ENCODE measurements at places on chromosomes 3 and 15. TPM values are rescaled to one million over a fixed set of nuclear protein-coding genes. Genes with fewer than 3 reads are reported as not detected.

GRCh38 chr3:144831955-144832716 is 860.5 kb downstream of the DIPK2A start:
- DNase-seq, result no peak

DNA sequence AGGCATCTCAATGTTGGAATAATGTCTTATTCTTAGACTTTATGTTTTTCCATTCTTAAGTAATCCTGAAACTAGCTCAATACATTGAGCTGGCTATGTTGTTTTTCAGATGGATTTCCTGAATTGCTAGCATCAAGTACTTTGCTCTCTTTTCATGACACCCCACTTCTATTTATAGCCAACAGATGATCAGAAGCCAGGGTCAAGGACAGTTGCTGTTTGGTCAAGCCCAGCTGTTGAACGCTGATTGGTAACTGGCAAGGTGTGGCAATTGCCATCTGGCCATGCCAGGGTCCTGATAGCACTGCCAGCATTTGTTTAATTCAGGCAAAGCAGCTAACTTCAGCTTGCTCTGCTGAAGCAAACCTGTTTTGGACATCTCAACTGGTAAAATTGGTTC is 46.2 kb upstream of the PLCL2 start:
- DNase-seq, result no peak

DNA sequence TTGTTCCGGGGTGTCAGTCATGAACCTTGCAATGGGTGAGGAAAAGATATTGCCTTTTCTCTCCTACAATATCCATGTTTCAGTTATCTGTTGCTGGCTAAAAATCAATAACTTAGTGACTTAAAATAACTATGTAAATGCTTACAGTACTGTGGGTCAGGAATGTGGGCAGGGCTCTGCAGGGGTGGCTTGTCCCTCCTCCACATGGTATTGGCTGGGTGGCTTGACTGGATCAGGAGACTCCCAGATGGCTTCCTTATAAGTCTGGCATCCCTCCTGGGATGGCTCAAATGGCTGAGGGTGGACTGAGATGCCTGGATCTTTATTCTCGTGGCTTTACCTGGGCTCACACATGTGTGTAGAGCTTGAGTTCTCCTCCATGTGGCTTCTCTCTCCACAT is 47.5 kb downstream of the GTPBP8 start:
- DNase-seq, result no peak

- DNase-seq, result no peak
Observed at GRCh38 chr3:65005486-65005885, 317.7 kb upstream of the ADAMTS9 start.

DNA sequence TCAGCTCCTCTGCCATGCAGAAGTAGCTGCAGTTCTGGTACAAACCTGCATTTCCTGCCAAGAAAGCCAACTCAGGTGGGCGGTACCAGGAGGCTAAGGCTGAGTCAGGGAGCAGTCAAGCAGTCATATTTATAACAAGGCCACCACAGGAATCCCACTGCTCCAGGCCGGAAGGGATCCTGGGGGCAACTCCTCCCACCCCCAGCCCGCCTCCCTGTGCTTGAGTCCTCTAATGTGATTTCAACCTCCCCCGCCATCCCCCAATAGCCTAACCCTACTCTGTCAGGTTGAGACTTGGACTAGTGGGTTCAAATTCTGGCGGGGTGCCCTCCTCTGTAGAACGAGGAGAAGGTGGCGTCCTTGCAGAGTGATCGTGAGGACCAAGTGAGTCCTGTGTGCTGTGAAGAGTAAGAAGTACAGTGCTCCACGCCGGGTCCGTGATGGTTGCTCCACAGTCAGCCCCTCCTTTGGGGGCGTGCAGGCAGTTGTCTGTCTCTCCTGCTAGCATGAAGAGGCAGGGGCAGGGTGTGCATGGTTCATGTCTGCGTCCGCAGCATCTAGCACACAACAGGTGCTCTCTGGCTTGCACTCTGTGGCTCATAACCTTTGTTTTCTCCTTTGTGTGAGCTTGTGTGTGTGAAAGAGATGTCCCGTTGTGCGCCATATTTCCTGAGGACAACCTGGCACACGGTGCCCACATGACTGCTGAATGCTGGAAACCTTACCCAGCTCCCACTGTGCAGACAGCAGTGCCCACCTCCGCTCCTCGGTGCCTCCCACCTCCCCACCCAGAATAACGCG is 78.3 kb downstream of the SMAD6 start:
- no peak for DNase-seq

DNA sequence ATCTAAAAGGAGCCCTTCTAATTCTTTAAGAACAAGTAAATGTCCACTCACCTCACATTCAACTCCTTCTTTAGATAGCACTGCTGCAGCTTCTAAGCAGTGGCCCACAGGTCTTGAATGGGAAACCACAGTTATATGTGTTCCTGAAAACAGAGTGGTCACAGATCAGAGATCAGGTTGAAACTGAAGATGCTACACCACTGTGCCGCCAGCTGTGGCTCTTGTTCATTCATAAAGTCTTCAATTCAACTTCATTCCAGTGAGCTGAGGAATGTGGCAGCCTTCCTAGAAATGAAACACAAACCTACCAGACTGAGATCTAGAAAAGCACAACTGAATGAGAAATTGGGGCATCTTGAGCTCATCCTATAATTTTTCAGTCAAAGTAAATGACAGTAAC is 4.0 kb downstream of the PDHB start:
- no peak for DNase-seq

DNA sequence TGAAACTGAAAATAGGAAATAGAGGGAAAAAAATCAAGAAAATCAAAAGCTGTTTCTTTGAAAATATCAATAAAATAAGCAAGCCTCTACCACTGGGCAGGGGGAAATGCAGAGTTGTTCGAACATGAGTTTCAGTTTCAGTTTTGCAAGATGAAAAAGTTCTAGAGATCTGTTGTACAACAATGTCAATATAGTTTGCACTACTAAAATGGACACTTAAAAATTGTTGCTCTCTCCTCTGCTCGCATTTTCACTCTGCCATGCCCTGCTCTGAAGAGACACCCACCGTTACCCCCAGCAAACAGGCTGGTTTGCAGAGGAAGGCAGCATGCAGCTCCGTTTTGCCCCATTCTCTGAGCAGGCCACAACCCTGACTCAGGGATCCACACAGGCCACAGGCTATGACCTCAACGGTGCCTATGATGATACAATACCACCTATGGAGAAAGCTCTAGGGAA is 64.5 kb downstream of the ZNF148 start:
- DNase-seq, result no peak

NDN gene
- 9.0 TPM for total RNA-seq

- DNase-seq, result no peak
Observed at GRCh38 chr3:119831022-119831421, 49.1 kb downstream of the NR1I2 start.

DNA sequence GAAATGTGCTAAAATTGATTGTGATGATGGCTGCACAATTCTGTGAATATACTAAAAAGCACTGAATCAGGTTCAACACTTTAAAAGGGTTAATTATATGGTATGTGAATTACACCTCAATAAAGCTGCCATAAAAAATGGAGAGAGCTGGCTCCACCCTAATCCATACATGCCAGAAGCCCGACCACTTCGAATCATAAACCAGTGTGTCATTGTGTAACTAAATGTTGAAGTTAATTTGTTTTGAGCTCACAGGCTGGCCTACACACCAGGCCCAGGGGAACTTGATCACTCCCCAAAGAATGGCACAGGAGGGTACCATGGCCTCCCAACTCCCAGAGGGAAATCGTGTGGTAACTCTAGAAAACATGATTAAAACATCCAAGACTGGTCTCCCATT is 14.0 kb downstream of the PLCD1 start:
- DNase-seq, result no peak

CRABP1 gene
- total RNA-seq, result 0.84 TPM

DNA sequence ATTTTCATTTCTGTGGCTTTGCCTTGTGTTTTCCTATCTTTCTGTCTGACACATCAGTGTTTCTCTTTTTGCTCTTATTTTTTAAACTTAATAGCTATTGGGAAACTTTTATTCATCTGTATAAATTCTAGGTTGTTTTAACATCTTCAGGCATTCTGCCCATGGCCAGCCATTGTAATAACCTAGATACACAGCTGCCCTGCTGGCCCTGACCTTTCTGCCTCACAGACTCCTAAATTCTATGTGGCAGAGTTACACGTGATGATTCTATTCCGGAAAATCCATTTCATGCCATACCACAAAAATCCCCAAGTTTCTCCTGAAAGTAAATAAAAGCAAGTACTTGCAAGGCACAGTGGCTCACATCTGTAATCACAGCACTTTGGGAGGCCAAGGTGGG is 150.1 kb downstream of the UACA start:
- DNase-seq, result no peak

DNA sequence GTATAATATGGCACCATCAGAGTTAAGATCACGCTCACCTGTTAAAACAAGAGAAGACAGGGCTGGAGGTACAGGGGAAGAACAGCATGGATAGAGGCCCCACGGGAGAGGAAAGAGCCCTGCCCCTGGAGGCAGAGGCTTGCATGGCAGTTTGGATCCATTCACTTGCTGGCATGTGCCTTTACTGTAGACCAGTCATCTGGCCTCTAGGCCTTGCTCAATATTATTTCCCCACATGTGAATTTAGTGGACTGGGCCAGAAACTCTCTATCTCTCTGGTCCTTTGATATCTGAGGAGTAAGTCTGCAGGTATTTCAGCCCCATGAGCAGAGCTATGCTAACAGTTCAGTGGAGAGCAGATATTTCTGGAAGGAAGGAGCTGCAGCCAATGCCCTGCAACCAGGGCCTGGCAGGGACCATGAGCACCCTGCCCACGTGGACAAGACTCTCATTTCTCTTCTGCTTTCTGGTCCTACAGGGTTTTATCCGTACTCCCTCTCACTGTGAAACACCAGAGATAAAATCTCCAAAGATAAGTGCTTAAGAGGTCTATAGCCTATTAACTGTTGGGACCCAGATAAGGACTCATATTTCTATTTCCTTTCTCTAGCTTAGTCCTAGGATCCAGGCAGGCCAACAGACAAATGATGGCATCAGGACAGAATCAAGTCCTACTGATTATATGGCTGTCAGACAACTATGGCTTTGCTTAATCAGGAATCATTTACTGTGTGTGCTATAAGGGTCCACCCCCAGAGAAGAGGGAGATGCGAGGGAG is 65.0 kb downstream of the CLDN11 start:
- no peak for DNase-seq

GRCh38 chr15:35583863-35584528 is 38.0 kb upstream of the DPH6 start:
- no peak for DNase-seq

SLC51B gene
- not detected for total RNA-seq

RUVBL1 gene
- total RNA-seq, result 21.2 TPM
